ENCODE measurements at places on chromosomes 1 and 21. TPM values are rescaled to one million over a fixed set of nuclear protein-coding genes. Genes with fewer than 3 reads are reported as not detected.
A peak's percentile ranks its signal among the peaks of the same experiment; 100 is the strongest.

SDC3 gene
- total RNA-seq, result 135 TPM

- no peak overlapping the region for H3K27ac ChIP-seq
- no peaks in the 10 kb centered on the region for H3K27me3 ChIP-seq
Measured at GRCh38 chr1:170131450-170131849, 14.3 kb upstream of the NTMT2 start.

- H3K27ac ChIP-seq, result peak overlapping the region; percentile 50
- H3K27me3 ChIP-seq, result no peaks in the 10 kb centered on the region
- DNase-seq, result peak; percentile 74
- H3K36me3 ChIP-seq, result no peaks in the 10 kb centered on the region
Measured at GRCh38 chr1:210233495-210234328, 1.1 kb downstream of the SERTAD4 start.

DNA sequence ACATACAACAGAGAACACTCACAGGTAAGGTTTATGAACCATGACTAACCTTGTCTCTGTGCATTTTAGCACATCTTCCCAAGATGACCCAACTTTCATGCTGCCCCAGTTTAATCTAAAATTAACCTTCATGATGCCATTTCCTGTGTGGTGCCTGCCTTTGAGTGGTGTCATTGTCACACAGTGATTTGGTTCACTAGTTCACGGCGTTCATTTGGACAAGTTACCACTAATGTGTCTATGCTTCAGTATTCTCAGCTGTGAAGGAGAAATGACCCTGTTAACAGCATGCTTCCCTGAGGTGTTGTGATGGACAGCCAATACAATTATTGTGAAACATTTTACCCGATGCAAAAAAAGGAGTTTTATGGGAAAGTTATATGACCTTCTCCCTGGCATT lies 693.1 kb downstream of the RWDD3 start:
- H3K4me3 ChIP-seq, result no peak overlapping the region
- no peaks in the 10 kb centered on the region for H3K4me1 ChIP-seq
- H3K36me3 ChIP-seq, result no peaks in the 10 kb centered on the region
- DNase-seq, result no peak
- H3K27me3 ChIP-seq, result no peaks in the 10 kb centered on the region
- H3K27ac ChIP-seq, result no peak overlapping the region

TDRD10 gene
- not detected for total RNA-seq

- H3K36me3 ChIP-seq, result no peaks in the 10 kb centered on the region
- no peak overlapping the region for H3K27ac ChIP-seq
- H3K4me3 ChIP-seq, result no peak overlapping the region
- peaks cover under 1% of the 10 kb centered on the region for H3K4me1 ChIP-seq
- no peak for DNase-seq
- H3K27me3 ChIP-seq, result peaks cover 3% of the 10 kb centered on the region
Measured at GRCh38 chr21:38337793-38338192, 81.0 kb downstream of the KCNJ15 start.

GRCh38 chr1:227758366-227758765 lies 23.1 kb downstream of the SNAP47 start:
- H3K4me1 ChIP-seq, result peaks cover 42% of the 10 kb centered on the region
- H3K4me3 ChIP-seq, result no peak overlapping the region
- H3K36me3 ChIP-seq, result peaks cover 7% of the 10 kb centered on the region
- peak; percentile 12 for DNase-seq
- no peaks in the 10 kb centered on the region for H3K27me3 ChIP-seq
- H3K27ac ChIP-seq, result no peak overlapping the region

DNA sequence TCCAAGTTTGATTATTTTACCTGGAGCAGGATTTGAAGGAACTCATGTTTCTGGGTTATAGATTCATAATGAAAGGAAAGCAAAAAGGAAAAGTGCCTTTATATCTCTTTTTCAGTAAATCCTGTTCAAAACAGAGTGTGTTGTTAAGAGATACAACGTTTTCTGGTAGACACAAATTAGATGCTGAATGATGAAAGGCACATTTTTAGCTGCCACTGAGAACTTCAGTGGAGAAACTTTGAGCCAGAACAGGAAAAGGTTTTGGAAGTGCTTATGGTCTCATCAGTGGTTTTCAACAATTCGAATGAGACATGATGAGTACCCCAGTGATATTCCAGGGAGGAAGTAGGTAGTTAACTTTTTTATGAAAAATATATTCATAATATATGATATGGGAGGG lies 338.0 kb upstream of the C1orf87 start:
- no peaks in the 10 kb centered on the region for H3K36me3 ChIP-seq
- no peaks in the 10 kb centered on the region for H3K27me3 ChIP-seq
- no peak for DNase-seq
- H3K4me1 ChIP-seq, result no peaks in the 10 kb centered on the region

DPH5 gene
- 25.2 TPM for total RNA-seq

DNA sequence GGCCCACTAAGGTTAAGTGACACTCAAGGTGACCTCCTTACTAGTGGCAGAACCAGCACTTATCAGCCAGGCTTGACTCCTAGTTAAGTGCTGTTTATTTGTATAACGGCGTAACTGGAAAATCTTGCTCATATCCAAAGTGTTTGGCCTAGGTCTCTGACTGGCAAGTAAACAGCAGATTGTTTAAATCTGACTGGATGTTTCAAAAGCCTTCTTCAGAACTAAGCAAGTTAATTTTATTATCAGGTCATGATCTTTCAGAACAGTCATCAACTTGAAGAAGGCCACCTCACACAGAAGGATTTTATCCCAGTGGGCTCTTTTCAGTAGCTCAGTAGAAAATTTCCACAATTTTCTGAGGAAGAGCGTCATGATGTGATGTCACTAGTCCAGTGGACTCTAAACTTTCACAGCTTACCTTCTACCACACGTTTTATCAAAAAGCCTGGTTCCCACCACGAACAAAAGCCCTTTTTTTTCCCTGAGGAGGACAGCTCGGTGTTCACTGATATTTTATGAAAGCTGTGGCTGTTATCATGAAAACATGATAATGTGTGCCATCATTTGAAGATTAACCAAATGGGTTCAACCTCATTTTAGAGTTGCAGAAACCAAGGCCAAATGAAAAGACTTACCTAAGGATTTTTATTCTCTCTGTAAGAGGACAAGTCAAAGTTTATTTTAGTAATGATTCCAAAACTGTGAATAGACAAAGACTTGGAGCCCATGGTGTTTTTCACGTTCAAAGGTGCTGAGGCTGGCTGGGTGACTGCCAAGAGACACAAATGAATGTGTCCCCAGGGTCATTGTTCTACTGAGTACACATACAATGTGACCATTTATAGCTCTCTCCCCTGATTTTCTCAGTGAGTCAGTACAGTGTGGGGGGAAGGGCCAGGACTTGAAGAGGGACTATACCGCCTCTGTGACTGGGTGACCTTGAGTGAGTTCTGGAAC lies 9.1 kb downstream of the SGIP1 start:
- no peaks in the 10 kb centered on the region for H3K36me3 ChIP-seq
- peak overlapping the region; percentile 20 for H3K4me3 ChIP-seq
- peaks cover 32% of the 10 kb centered on the region for H3K4me1 ChIP-seq
- H3K27ac ChIP-seq, result peak overlapping the region; percentile 93

OR2T11 gene
- total RNA-seq, result not detected

GRCh38 chr1:192805832-192806323 lies 3.0 kb upstream of the RGS2 start:
- H3K27me3 ChIP-seq, result no peaks in the 10 kb centered on the region
- peaks cover 5% of the 10 kb centered on the region for H3K36me3 ChIP-seq
- no peak overlapping the region for H3K4me3 ChIP-seq
- H3K4me1 ChIP-seq, result peaks cover 21% of the 10 kb centered on the region

- H3K4me3 ChIP-seq, result no peak overlapping the region
- DNase-seq, result no peak
Measured at GRCh38 chr1:91335603-91336002, 69.0 kb downstream of the HFM1 start.

RPRD2 gene
- total RNA-seq, result 25.2 TPM
